Globus pallidus (tissue), 1 donor: ENCODE measurements at places on chromosomes 4 and X.

GRCh38 chr4:85836588-85837438 is 361.9 kb downstream of the ARHGAP24 start:
- DNase-seq, result no peak

DNA sequence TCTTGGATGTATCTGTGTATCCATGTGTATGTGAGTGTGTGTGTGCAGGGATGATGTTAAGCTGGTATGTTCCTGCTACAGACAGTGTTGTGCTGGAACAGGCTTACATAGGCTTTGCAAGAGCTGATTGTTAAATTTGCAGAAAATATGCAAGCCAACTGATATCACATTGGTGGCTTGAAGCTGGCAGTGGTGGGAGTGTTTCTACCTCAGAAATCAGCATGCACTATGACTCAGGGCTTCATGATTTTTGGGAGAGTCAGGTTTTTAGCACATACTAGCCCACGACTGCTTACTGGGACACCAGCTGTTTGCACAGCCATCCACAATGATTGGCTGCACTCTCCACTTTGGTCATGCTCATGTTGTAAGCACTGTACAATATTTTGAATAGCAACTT is 261.8 kb downstream of the DHX15 start:
- no peak for DNase-seq

- no peak for DNase-seq
These were observed 23.0 kb downstream of the HTRA3 start for GRCh38 chr4:8292478-8293107.

DNA sequence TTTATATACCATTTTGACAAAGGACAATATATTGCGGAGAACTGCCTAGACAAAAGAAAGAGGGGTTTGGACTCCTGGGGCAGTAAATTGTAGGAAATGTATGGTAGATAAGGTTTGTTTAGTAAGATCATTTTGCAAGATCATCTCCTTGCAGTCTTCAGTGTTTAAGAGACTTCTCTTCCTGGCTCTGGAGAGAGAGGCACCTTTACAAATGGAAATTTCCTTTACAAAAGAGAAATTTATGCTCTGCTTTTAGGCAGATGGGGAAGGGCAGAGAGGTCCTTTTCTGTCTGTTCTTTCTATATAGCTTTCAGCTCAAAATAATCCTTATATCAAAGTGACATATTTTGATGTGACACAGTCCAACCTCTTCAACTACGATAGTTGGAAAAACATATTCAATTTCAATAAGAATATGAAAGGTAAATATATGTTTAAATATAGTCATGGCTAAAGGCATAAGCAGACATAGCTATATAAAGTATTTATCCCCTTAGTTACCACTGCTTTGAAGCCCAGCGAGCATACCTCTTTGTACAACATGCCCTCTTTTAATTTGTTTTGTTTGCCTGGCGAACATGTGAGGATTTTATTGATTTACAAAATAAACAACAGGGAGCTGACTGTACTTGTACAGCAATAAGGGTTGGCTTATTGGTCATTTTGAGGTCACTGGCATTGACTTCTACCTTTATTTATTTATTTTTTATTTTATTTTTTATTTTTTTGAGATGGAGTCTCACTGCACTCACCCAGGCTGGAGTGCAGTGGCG is 65.2 kb downstream of the TRIM2 start:
- DNase-seq, result no peak

DNA sequence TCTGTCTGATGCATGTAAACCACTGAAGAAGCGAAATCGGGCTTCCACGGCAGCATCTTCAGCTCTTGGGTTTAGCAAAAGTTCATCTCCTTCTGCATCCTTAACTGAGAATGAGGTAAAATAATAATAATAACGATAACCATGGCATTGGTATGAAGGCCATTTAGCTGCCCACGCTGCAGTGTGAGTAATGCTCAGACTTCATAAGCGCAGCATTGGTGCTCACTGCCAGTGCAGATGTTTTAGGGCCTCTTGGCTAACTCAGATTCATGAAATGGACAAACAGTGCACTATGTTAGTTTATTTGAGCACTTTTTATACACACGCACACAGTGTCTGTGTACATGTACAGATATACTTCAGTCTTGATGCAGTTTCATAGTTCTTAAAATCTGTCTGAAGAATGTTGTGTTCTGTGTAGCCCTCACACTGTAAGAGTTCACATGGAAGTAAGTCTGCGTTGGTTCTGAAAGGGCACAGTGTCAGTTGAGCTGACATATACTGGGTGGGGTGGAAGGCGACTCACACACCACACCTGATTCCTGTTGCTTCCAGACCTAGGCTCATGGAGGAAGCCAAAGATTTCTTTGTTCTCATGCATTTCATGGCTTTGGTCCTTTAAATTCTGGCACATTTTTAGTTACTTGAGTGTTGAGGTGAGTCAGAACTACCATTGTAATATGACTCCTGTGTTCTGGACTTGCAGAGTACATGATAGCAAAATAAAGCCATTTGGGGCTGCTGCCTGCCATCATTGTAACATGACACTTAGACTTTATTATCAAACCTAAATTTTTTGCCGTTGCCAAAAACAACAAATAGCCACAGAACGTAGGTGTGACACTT is 68.7 kb downstream of the NSD2 start:
- DNase-seq, result no peak

GRCh38 chr4:105060628-105061027 is 86.0 kb upstream of the TET2 start:
- DNase-seq, result peak; percentile 51

- no peak for DNase-seq
These were observed 149.9 kb upstream of the SLC4A4 start for GRCh38 chr4:71188951-71189350.

DNA sequence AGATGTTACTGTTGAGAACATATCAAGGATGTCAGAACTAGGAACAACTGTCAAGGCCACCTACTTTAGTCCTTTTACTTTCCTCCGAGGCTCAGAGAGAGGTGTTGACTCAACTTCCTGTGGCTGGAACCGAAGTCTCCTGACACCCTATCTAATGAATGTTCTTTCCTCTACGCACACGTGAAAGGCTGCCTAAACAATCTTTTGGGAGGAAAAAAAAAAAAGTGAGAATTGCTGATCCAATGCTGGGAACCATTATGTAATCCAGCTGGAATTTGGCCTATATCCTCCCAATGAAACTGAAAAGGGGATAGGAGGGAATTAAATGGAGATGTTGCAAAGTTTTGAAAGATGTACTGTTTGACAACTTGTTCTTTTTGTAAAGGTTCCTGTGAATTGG is 8.3 kb upstream of the MAP7D3 start:
- no peak for DNase-seq

DNA sequence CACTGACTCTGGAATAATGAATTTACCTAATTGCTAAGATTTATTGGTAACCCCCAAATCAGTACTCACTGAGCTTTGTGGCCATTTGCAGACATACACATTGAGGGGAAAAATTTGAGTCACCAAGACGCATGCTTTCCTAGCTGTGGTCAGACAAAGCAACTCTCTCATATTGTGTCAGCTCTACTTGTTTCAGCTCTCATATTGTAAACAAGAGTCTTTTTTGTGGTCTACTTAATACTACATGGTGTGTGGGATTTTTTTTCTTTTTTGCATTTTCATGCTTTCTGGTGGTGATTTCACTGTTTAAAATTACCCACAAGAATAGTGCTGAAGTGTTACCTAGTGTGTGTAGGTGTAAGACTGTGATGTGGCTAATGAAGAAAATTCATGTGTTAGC is 428.2 kb upstream of the GALNT7 start:
- no peak for DNase-seq

- no peak for DNase-seq
These were observed 20.5 kb downstream of the RWDD4 start for GRCh38 chr4:183638436-183638835.
